ENCODE measurements at places on chromosomes 2 and 18.
A peak's percentile ranks its signal among the peaks of the same experiment; 100 is the strongest.

DNA sequence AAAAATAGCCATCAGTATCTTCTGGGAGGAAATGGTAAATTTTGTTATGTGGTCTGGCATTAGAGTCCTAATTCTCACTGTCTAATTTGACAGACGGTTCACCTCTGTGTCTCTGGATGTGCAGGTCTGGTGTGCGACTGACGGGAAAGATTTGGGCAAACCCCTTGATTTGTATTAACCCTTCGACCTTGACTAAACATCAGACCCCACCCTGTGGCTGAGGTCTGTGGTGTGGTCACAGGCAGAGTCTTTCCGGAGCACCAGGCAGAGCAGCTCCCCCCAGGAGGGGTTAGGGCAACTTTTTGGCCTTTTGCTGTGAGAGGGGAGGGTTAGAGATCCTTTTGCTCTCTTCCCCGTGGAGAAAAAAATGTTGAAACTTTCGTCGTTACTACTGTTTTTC lies 6.4 kb downstream of the TWIST2 start:
- no peak for DNase-seq

GRCh38 chr2:126808929-126809328 lies 89.8 kb upstream of the TEX51 start:
- no peak for DNase-seq

- peak; percentile 38 for DNase-seq
Observed at GRCh38 chr18:5527603-5528002, 16.2 kb downstream of the EPB41L3 start.

GRCh38 chr18:55587418-55588110 lies 428 bp downstream of the TCF4 start:
- peak; percentile 67 for DNase-seq

- peak; percentile 55 for DNase-seq
Observed at GRCh38 chr2:110993557-110994231, 127.0 kb upstream of the BCL2L11 start.

DNA sequence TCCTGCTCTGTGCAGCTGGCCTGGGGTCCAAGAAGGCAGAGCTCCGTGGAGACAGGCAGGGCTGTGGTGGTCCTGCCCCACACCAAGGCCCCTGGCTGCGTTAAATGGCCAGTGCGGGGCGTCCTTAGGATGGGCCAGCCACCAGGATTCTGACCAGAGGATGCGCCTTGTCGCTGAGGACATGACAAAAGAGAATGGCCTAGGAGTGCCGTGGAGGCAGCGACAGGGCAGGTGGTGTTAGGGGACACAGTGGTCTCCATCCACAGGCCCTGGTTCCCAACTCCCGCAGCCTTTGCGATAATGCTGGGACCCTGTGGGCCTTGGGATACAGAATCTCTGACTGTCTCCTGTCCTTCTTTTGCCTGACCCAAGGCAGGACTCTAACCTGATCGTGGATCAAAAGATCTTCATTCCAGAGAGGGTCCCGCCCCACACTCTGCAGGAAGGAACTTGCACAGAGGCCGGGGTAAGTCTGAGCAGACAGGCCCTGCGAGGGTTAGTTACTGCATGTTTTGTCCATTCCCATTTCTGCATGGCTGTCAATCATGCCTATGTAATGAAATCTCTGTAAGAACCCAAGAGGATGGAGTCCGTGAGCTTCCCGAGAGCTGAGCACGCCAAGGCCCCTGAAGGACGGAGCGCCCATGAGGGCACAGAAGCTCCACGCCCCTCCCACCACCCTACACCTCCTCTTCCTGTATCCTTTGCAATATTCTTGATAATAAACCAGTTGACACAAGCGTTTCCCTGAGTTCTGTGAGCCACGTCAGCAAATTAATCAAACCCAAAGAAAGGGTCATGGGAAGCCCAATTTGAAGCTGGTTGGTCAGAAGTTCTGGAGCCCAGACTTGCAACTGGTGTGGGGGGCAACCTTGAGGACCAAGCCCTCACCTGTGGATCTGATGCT lies 251.5 kb upstream of the SALL3 start:
- no peak for DNase-seq

- no peak for DNase-seq
Observed at GRCh38 chr18:62919109-62919838, 203.9 kb downstream of the PHLPP1 start.

DNA sequence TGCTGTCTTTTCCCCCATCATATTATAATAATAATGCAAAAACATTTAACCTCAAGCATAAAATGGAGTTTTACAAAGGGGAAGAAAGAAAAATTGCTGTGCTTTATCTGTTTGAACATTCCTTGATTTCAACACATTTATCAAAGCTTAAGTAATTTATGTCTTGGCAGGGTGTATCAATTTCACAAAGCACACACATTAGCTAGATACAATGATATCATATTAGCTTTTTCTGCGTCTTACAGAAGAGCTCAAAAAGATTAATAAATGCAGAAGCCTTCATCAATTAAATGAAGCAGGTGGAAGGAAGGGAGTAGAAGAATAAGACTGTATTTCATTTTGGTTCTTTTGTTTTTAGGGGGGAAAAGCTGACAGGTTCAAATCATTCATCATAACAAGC lies 103.0 kb downstream of the NXPH2 start:
- DNase-seq, result no peak

- no peak for DNase-seq
Observed at GRCh38 chr18:43705850-43706249, 428.6 kb upstream of the SYT4 start.

- DNase-seq, result no peak
Observed at GRCh38 chr2:6410313-6410712, 455.4 kb downstream of the CMPK2 start.

DNA sequence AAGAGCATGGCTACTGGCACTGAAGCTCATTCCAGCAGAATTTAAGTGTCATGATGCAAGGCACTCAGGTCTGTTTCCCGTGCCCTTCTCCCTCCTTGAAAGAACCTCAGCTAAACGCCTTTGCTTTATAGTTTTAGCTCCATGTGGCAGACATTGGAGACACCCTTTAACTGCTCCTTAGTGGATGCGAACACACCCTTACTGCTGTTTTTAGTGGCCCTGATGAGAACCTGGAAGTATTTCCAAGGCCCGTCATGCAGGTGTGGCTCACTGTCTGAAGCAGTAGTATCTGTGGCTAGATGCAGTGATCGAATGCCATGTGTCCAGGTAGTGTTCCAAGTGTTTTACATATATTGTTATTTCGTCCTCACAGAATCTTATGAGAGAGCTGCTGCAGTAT lies 28.3 kb downstream of the KIF5C start:
- DNase-seq, result no peak

DNA sequence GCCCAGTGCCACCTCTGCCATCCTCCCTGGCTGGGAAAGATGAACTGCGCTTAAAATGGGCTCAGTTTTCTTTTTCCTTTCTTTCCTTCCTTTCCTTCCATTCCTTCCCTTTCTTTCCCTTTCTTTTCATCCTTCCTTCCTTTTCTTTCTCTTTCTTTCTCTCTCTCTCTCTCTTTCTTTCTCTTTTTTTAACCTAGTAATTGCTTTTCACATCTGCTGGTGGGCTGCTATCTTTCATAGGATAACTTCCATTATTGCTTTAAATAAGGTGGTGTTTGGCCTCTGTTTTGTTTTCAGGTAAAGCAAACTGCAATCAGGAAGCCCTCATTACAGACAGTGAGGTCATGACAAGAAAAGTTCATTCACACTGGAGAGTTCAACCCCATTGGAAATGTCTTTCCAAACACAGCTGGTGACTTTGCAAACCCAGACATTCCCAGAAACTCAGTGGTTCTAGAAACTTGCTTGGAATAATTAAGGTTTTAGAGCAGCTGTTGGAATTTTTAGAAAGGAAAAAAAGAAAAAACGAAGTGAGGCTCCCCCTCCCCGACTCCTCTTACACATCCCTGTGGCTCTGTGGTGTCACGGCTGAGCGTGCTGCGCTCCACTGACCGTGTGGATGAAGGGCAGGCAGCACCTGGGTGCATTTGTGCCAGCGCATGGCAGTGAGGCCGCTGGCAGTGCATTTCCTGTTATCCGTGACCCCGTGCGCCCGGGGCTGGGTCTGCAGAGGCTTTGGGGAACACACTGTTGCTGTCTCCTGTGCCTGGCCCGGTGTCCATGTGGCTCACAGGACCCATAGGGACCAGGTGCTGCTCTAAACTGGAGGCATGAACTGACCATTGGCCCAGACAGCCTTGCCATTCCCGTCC lies 76.9 kb downstream of the MBP start:
- DNase-seq, result no peak

GRCh38 chr2:133841900-133842299 lies 273.6 kb upstream of the NCKAP5 start:
- peak; percentile 93 for DNase-seq

GRCh38 chr2:11657646-11658045 lies 12.3 kb downstream of the NTSR2 start:
- no peak for DNase-seq

- no peak for DNase-seq
Observed at GRCh38 chr2:18598848-18599484, 9.6 kb upstream of the NT5C1B start.

DNA sequence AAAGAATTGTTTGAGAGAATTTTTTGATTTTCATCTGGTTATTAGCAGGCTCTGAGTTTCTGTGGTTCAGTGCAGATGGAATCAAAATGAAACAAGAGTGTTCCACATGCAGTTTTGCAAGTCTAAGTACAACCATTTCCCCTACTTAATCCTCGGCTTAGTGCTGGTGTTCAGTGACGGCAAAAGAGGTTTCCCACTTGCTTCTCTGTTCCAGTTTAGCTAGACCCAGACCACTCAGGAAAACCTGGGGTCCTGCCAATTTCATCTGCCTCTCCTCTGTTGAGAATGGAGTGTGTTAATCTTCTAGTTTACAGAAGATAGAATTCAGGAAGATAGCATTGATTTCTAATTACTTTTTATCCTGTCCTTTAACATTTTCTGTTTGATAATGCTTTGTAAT lies 996.2 kb upstream of the FANCL start:
- DNase-seq, result no peak

DNA sequence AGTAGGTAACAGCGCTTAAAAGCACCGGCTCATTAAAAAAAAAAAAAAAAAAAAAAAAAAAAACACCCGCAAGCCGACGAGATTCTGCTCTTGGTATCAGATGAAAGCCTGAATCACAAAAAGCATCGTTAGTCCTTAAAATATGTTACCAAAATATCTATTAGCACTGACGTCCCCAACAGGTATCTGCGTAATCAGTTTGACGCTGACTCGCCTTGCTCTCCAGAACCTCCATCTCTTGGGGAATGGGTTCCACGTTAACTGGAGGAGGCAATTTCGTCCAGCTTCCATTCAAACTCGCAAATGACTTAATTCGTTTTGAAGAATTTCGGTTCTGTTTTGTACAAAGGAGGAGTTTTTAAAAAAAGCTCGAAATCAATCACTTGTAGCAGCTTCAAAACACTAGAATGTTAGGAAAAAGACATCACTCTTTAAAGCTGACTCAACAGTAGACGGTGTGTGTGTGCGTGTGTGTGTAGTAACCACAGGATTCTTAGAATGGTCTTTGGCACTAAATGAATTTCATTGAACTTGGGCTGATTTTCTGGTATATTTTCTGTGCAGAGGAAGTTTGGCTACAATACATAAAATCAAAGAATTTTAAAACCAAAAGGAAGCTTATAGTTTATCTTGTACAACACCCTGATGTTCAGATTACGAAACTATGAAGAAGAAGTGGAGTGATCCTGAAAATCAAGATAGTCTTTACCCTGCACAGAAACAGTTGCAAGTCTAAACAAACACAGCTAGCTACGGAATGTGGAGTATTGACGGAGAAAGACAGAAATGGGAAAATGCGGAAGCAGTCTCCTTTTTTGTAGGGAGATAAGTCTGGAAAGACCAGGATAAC lies 1.1 kb upstream of the PGAP1 start:
- DNase-seq, result peak; percentile 50

GRCh38 chr2:188318161-188318749 lies 26.6 kb downstream of the GULP1 start:
- no peak for DNase-seq

DNA sequence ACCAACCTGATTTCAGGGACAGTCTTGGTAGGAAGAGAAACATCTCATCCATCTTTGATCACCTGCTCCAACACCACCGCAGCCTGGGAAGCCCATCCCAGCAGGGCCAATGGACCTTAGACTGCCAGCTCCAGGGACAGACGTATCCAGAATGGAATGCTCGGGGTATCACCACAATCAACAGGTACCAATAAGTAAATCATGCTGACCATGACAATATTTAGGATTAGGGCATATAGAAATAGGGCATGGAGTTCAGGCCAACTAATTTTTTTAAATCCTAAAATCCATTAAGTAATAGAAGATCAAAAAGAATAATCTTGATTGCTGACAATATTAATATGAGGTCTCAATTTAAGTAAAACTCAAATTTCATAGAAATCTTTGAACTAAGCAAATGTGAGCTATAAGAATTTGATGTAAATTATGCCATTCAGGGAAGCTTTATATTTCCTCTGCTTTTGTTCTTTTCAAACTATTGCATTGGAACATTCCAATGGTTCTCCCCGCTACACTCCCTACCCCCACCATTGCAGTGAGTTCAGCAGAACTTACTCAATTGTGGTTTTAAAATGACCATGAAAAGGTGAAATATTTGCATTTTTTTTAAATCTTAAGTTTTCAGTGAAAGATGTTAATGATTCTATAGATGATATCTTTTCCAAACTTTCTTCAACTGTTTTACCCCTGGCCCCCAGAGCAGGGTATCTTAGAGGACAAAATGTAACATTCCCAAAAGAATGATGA lies 138.6 kb downstream of the DNER start:
- DNase-seq, result no peak

DNA sequence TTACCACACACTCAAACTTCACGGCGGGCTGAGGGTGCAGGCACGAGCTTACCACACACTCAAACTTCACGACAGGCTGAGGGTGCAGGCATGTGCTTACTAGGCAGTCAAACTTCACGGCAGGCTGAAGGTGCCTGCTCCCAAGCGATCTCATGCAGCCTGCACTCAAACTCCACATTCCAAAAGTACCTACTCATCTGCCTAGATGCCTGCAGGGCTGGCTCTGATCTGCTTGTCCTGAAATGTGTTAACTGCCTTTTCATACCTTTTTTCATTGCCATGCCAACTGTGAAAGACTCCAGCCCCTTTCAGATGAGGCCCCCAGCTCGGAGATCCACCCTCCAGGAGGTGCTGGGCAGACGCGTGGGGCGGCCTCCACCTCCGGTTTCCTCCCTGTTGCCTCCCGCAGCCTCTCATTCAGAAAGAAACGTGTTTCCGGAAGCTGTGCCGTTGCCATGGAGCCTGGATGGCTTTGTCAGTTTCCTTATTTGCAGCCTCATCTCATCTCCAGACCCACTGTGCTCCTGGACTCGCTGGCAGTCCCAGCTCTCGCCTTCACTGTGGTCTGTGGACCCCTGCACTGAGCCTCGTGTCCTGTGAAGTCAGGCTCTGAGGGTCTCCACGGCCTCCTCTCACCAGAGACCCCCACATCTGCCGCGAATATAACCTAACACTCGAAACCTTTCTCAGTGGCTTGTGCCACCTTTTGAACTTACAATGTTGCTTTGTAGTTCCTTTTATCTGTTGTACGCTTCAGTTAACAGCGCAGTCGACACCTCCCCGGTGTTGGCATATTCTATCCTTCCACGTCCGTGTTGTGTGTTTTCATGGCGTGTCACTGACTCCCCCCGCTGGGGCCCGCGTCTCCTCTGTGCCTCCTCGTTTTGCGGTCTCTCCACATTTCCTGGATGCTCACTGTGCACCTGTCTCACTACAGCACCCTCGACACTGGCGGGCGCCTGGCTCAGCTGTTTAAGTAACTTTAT lies 106.1 kb upstream of the ALKAL2 start:
- DNase-seq, result no peak

Data from dermis blood vessel endothelial cell (primary cell).